ENCODE measurements at places on chromosomes 1 and 21. TPM values are rescaled to one million over a fixed set of nuclear protein-coding genes. Genes with fewer than 3 reads are reported as not detected.

DNA sequence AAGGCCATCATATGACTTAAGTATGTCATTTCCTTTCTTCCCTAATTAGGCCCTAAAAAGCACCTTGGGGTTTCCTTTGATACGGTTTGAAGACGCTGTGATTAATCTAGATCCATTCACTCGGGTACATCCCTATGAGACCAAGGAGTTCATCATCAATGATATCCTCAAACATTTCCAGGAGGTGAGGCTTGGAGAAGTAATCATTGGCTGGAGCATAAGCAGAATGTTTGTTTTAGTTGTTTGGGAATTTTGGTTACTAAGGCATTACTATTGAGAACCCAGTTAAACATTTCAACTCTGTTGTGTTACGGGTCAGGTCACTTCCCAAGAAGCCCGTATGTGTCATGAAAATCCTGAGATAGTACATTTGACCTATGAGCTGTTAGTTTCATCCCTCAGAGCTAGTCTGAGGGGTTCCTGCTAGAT, 185.2 kb downstream of the VPS13D start:
- no peak overlapping the region for H3K4me3 ChIP-seq
- peaks cover 37% of the 10 kb centered on the region for H3K4me1 ChIP-seq
- H3K27ac ChIP-seq = peak overlapping the region; percentile 56
- no peaks in the 10 kb centered on the region for H3K27me3 ChIP-seq
- no peak for DNase-seq

GRCh38 chr1:53481456-53481855, 22.3 kb downstream of the DMRTB1 start:
- no peaks in the 10 kb centered on the region for H3K4me1 ChIP-seq
- no peak for DNase-seq
- H3K27me3 ChIP-seq = peaks cover 13% of the 10 kb centered on the region
- no peak overlapping the region for H3K27ac ChIP-seq

CLCA4 gene
- total RNA-seq = not detected

HRNR gene
- not detected for total RNA-seq

MSTO1 gene
- 85.1 TPM for total RNA-seq
